ENCODE measurements at places on chromosomes 3 and 15. TPM values are rescaled to one million over a fixed set of nuclear protein-coding genes. Genes with fewer than 3 reads are reported as not detected.

DNA sequence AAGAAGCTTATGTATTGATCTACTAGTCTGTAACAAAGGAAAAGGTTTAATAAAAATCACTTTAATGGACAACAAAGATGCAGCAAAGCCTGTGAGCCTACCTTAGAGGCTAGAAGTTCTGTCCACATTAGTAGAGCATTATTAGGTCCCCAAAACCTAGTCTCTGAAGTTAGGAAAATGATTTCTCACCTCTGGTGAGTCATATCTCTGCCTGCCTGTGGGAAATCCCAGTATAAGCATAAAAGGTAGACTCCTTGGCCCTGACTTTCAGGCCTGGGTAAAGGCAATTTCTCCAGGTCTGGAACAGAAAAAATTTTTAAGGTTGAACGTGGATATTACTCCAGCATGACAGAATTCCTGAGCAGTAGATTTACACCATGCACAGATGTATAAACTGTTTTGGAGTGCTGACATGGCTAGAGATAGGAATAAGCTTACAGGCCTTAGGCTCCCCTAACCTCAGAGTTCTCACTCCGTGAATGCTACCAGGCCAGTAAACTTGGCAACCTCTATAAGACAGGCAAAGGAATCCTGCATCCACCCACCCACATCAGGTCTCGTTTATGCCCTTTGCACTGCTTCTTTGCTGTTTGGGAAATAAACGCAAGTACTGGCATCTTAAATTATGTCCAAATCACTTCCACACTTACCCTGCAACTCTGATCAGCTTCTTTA, 104.1 kb downstream of the SERPINI1 start:
- DNase-seq = no peak

The STRA6 gene
- 0.26 TPM for total RNA-seq

DNA sequence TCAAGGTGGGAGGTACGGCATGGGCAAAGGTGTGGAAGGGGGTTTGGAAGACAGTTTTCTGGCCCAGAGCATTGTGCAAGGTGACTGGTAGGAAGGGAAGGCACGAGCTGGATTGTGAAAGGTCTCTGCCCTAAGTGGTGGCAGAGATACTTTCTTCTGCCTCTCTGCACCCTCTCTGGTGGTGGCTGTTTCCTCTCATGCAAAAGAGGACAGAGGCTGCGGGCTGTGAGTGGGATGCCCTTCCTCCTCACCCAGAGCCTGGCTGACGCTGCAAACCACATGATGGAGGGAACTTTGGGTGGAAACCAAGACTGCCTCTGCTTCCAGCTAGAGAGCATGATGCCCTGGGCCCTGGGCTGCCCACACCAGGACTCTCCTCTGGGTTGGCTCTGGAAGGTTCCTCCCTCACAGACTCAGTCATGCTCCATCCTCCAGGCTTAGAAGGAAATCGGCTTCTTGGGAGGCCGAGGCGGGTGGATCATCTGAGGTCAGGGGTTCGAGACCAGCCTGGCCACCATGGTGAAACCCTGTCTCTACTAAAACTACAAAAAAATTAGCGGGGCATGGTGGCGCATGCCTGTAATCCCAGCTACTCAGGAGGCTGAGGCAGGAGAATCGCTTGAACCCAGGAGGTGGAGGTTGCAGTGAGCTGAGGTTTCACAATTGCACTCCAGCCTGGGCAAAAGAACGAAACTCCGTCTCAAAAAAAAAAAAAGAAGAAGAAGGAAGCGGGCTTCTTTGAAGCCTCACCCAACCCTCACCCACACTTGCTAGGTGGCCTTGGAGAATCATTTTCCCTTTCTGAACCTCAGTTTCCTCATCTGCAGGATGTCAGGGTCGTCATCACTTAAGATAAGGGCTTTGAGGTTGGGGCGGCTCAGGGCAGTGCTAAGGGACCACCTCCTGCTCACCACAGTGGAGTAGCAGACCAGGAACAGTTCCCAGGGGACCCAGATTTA, 8.3 kb downstream of the PSTPIP1 start:
- DNase-seq = no peak

GRCh38 chr3:107943786-107944523, 146.9 kb downstream of the CD47 start:
- no peak for DNase-seq

DNA sequence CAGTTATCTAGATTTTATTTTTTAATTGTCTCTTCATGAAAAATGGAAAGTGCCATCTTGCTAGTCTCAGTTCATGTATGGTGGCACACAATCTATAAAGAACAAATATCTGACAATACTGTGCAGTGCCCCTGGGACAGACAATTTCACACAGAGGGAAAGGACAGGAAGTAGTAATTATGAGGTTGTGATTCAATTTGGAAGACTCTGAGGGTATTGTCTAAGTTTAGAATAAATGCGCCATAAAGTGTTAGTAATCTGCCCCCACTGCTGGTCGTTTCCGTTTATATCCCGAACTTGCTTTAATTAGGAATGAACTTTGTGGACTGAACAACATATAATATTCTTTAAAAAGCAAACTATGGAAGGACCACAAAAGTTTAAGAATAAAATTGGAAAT, 196.4 kb upstream of the SLC24A5 start:
- no peak for DNase-seq

GRCh38 chr15:42352401-42352800, 6.9 kb upstream of the CAPN3 start:
- no peak for DNase-seq

GRCh38 chr3:194661374-194661773, 10.6 kb downstream of the LSG1 start:
- DNase-seq = no peak

The NDUFB4 gene
- 162 TPM for total RNA-seq

DNA sequence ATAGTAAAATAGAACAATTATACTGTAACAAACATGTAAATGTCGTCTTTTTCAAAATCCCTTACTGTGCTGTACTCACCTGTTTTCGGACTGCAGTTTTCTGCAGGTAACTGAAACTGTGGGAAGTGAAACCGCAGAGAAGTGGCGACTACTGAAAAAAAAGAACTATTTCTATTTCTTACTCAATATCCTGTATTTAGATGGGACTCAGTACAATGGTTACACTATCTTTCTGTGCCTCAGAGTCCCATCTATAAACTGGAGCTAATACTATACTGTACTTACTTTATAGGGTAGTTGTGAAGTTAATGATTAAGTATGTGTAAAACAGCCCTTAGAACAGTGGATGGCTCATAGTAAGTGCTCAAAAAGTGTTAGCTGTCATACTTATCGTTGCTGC, 14.3 kb upstream of the P2RY12 start:
- DNase-seq = no peak

DNA sequence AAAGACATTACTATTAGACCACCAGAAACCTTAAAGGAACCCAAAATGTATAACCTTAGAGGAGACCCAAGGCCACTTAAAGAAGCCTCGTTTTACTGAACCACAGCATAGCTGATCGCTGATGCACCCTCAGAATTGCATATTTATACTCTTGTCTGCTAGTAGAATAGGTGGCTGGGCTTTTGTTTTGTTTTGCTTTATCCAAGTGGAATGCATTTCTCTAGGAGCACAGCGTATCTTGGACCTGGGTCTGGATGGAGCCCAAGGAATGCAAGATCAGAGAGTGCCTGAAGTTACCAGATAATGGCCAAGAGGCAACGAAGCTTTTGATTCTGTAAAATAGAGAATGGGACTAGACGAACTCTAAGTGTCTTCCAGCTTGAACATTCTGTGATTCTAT, 129.2 kb upstream of the COL8A1 start:
- DNase-seq = no peak

DNA sequence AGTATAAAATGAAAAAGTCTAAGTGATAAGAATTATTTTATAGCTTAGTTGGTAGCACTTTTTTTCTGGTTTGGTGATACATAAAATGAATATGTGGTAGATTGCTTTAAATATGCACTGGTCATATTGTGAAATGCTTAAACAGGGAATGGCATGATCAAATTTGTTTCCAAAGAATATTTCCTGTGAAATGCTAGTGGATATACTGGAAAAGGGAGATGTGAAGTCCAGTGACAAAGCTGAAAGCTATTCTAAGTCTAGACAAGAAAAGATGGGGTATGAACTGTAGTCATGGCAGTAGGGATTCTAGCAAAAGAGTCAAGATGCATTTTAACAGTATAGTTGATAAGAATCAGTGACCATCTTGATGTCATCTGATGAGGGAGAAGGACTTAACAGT, 98.9 kb upstream of the MME start:
- DNase-seq = no peak
